Esophagus squamous epithelium (tissue), 5 donors: ENCODE measurements at places on chromosomes 3 and 15. TPM values are rescaled to one million over a fixed set of nuclear protein-coding genes. Genes with fewer than 3 reads are reported as not detected.

CCDC191 gene
- total RNA-seq = 3.6 TPM

LSMEM2 gene
- total RNA-seq = not detected

AMIGO3 gene
- total RNA-seq = not detected

RASL12 gene
- total RNA-seq = 14.5 TPM

NTRK3 gene
- total RNA-seq = 0.80 TPM

CADPS gene
- total RNA-seq = not detected

IREB2 gene
- total RNA-seq = 35.3 TPM

WDR48 gene
- 9.7 TPM for total RNA-seq
